ENCODE measurements at places on chromosomes 11 and 22.

- no peak for DNase-seq
Measured at GRCh38 chr11:118033443-118033842, 43.4 kb upstream of the TMPRSS4 start.

DNA sequence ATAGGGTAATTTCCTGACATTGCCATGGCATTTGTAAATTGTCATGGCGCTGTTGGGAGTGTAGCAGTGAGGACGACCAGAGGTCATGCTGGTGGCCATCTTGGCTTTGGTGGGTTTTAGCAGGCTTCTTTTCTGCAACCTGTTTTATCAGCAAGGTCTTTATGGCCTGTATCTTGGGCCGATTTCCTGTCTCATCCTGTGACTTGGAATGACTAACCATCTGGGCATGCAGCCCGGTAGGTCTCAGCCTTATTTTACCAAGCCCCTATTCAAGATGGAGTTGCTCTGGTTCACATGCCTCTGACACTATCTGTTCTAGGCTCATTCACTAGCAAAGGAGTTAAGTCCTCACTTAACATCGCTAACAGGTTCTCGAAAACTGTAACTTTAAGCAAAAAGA is 1374.2 kb downstream of the FAM181B start:
- DNase-seq: no peak

DNA sequence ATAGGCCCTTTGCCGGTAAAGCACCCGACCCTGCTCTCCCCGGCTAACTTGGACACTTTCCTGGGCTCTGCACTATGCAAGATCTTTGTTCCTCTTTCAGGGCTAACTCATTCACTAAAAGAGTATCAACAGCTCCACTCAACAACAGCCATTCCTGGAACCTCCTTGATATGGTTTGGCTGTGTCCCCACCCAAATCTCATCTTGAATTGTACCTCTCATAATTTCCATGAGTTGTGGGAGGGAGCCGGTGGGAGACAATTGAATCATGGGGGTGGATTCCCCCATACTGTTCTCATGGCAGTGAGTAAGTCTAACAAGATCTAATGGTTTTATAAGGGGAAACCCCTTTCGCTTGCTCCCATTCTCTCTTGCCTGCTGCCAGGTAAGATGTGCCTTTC is 330.0 kb downstream of the TENM4 start:
- no peak for DNase-seq

GRCh38 chr11:9691865-9692264 is 28.0 kb downstream of the SWAP70 start:
- DNase-seq: no peak

DNA sequence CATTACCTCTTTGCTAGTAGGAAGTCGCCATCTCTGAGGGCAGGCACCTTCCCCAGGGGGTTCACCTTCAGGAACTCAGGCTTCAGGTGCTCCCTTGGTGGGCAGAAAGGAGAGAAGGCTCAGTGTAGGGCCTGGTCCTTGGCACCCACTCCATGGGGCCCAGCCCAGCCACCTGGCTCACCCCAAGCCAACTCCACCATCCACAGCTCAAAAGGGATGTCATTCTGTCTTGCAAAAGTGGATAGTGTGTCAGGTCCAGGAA is 2.7 kb upstream of the GSTT4 start:
- no peak for DNase-seq

- peak; percentile 68 for DNase-seq
Measured at GRCh38 chr22:23233752-23234408, 53.6 kb downstream of the BCR start.

DNA sequence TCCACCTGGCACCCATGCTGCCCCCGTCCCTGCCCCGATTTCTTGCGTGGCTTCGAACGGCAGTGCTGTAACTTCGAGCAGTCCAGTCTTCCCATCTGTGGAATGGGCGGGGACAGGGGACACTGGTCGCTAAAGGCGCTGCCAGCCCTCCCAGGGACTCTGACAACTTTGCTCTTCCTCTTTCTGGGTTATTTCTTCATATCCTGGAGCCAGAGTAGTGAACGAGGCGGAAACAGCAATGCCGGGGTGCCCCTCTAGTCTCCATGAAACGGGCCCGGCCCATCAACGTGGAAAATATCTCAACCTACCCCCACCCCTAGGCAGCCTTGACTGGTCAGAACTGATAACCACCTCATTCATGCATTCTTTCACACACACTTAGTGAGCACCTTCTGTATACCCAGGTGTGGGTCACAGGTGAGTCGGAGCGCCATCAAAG is 42.8 kb downstream of the TRIOBP start:
- DNase-seq: no peak

GRCh38 chr11:108895579-108896480 is 231.0 kb downstream of the DDX10 start:
- no peak for DNase-seq

DNA sequence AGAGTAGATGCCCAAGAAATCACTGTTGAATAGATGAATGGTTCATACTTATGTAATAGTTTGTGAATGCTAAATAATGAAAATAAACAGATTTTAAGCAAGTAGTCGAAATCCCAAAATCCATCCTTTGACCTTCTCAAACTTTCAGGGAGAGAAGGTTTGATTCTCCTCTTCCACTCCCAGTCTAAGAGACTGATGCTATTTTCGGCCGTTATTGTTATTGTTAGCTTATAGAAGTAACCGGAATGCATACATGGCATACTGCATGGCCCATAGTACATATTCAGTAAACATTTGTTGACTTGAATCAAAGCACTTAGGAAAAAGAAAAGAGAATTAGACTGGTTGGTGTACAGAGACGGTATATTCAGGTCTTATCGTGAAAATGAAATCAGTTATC is 76.6 kb downstream of the NAV2 start:
- DNase-seq: no peak

DNA sequence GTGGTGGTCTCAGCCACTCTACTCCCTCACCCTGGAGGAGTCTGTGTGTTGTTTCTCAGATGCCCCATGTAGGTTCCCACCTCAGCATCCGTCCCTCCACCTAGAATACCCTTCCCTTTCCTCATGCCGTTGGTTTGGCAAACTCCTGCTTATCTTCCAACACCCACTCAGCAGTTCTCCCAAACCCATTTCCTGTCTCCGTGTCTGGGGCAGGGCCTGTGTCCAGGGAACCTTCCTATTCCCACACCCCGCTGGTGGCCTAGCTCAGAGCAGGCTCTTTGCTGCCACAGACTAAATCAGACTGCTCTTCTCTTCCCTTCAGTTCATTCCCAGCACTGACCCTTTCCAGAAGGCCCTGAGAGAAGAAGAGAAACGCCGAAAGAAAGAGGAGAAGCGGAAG is 7.5 kb upstream of the SREBF2 start:
- no peak for DNase-seq

- DNase-seq: no peak
Measured at GRCh38 chr11:80146232-80146631, 705.4 kb upstream of the TENM4 start.

DNA sequence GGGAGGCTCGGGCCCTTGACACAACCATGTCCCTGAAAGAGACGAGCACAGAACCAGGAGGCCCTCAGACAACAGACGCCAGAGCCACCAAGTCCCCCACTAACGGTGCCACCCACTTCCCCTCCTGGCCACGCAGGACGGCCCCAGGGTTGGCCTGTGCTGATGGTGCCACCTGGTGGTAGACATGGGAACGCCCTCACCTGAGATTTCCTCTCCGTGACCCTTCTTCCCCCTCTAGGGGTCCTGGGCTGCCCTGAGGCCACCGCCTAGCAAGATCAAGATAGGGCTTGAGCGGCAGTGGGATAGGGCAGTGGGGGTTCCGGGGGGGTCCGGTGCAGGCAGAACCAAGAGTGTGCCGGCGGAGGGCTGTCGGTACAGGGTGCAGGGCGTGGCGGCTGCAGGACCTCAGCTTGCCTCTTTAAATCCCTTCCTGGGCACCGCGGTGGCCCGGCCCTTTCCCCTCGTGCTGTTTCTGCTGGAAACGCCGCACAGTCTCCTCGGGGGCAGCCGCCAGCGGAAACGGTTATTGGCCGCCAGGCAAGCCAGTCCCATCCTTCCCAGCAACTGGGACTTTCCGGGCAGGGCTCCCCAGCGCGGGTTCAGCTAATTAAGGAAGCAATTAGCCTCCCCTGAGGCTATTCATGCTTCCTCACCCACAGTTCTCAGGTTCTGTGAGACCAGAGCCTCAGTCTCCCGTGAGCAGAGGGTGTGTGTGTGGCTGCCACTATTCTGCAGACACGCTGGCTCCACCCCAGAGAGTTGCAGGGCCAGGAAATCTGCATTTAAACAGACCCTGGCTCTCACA is 5.5 kb upstream of the NFAM1 start:
- DNase-seq: no peak

- DNase-seq: no peak
Measured at GRCh38 chr11:20045098-20045688, 115.1 kb downstream of the DBX1 start.

- no peak for DNase-seq
Measured at GRCh38 chr11:36743039-36743438, 145.0 kb upstream of the RAG2 start.

- DNase-seq: no peak
Measured at GRCh38 chr11:43238341-43238740, 73.5 kb upstream of the API5 start.

DNA sequence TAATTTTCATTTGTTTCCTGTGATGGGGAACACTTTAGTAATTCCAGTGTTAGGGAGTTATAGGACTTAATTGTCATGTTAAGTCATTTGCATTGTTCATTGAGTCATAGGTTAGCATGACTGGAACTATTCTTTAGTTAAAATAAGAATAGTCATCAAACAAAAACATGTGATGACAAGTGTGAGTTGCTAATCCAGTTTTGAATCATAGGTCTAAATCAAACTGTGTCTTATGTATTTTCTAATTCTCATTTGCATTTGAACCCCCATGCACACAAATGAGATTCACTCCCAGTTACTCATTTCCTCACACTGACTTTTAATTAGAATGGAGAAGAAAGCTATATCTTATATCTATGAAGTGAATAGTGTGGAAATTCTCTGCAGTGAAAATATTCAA is 405.6 kb downstream of the LRRC4C start:
- no peak for DNase-seq

GRCh38 chr22:29148036-29148435 is 57.7 kb upstream of the EMID1 start:
- no peak for DNase-seq

GRCh38 chr11:39651857-39652461 is 1807.5 kb downstream of the LRRC4C start:
- no peak for DNase-seq

- DNase-seq: no peak
Measured at GRCh38 chr22:35957589-35957988, 71.0 kb downstream of the RBFOX2 start.

- no peak for DNase-seq
Measured at GRCh38 chr22:20438678-20439492, 1.3 kb upstream of the SCARF2 start.

GRCh38 chr11:106679181-106679580 is 339.1 kb downstream of the GUCY1A2 start:
- DNase-seq: no peak

GRCh38 chr11:81345609-81346008 is 1388.1 kb downstream of the FAM181B start:
- no peak for DNase-seq

DNA sequence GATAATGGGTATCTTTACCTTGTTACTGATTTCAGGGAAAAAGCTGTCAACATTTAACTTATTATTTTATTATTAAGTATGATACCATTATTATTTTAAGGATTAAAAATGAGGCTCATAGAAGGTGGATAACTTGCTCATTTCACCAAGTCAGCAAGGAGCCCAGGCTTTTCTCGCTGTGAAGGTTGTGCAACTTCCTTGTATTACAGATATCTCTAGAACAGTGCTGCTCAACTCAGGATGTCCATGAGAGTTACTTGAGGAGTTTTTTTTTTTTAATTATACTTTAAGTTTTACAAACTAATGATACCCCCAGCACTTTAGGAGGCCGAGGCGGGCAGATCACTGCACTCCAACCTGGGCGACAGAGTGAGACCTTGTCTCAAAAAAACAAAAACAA is 98.2 kb downstream of the INSC start:
- no peak for DNase-seq

- peak; percentile 3 for DNase-seq
Measured at GRCh38 chr11:104823657-104824056, 74.6 kb downstream of the CASP12 start.

- DNase-seq: no peak
Measured at GRCh38 chr11:15909937-15910598, 446.3 kb downstream of the SOX6 start.

DNA sequence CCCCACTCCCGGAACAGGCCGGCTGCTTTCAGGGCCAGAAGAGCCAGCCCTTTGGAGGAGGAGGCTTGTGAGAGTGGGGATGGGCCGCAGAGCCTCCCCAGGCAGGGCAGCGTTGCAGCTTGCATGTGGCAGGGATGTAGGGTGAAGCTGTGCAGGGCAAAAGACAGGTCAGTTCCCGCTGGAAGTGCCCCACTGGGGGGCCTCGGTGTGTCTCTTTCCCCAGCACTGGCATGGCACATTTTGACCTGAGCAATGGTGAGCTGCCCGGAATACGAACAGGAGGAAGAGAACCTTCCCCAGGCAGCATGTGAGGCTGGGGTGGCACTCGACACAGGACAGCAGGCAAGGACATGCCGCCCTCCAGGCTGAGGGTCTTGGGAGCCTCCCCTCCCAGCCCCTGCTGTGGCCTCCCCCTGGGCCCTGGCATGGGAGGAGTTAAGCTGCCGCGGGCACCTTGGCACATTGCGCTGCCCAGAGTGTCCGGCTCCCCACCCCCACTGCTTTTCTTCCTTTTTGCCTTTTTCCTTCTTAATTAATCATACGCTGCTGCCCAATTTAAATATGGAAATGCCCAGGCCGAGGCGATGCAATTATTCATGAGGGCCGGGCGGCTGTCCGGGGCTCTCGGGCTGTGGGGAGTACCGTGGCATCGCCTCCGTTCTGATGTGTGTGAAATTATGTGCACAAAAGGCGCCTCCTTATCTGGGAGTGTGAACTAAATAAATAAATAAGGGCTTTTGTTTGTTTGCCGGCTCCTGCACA is 76.0 kb upstream of the WNT7B start:
- DNase-seq: no peak

- DNase-seq: no peak
Measured at GRCh38 chr11:117905524-117905923, 23.7 kb downstream of the TMPRSS13 start.

DNA sequence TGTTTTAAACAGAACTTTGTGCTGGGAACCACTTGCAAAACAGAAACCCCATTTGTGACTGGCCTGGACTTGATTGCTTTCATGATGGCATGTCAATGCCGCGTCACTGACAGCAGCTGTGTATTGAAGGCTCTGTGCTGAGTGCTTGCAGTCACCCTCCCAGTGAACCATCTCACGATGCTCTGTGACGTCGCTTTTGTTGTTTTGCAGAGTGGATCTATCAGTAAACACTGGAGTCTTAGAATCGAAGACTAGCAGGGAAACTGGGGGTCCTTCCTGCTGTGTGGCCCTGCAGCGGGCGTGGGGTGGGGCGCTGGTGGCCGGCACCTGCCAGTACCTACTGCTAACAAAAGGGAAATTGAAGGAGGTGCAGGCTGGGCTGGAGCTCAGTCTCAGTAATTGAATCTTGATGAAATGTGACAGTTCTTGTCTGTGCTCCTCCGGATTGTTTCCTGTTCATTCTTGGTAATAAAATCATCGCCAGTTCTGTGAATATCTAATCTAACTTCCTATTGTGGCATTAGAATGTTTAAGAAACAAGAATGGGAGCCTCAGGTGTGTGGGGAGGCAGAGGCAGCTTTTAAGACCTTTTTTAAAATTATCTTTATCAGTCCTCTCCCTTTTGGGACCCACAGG is 50.5 kb upstream of the PARVG start:
- DNase-seq: no peak
